ENCODE measurements at places on chromosomes 13 and 19.
A peak's percentile ranks its signal among the peaks of the same experiment; 100 is the strongest.

GRCh38 chr13:91400671-91401070 lies 2.2 kb downstream of the GPC5 start:
- peaks cover 37% of the 10 kb centered on the region for H3K27me3 ChIP-seq
- H3K36me3 ChIP-seq, result no peaks in the 10 kb centered on the region
- H3K4me1 ChIP-seq, result no peaks in the 10 kb centered on the region
- H3K4me3 ChIP-seq, result no peak overlapping the region
- no peak for DNase-seq
- H3K27ac ChIP-seq, result no peak overlapping the region

GRCh38 chr13:95660981-95661581 lies 15.9 kb upstream of the DNAJC3 start:
- no peak for DNase-seq
- no peaks in the 10 kb centered on the region for H3K27me3 ChIP-seq
- H3K4me1 ChIP-seq, result no peaks in the 10 kb centered on the region

DNA sequence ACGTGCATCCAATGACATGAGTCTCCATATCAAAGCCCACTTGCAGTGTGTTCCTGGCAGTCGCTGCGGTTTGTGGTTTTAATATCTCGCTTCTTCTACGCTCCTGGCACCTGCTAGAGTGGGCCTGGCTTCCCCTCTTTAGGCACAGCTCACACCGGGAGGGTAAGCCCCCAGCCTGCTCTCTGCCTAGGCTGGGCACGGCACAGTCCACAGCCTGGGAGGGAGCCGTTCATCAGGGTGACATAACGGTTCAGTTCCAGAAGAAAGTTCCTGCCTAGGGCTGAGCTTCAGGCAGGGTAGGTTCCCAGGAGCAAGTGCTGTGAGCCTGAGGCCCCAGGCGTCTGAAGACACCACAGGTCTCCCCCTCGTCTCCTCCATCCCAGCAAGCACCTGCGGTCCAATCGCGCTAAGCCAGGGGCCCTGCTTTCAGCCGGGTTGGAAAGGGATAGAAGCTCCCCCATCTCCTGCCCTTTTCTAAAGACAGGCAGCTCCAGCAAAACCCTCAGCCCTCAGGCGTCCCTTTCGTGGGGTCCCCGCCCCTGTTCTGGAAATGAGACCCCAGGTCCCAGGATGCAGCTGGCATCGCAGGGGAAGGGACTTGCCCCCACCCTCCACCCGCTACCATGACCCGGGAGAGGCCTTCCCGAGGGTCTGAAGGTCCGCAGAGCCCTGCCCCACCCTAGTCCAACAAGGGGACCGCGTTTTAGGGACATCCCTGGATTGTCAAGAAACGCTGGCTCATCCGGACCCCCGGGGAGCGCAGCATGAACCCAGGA lies 121.6 kb upstream of the ZNF507 start:
- no peaks in the 10 kb centered on the region for H3K36me3 ChIP-seq
- peak overlapping the region; percentile 38 for H3K4me3 ChIP-seq
- H3K4me1 ChIP-seq, result peaks cover 5% of the 10 kb centered on the region
- no peak overlapping the region for H3K27ac ChIP-seq
- peaks cover 17% of the 10 kb centered on the region for H3K27me3 ChIP-seq

GRCh38 chr13:40352380-40352778 lies 314.1 kb downstream of the FOXO1 start:
- H3K36me3 ChIP-seq, result no peaks in the 10 kb centered on the region
- no peak overlapping the region for H3K4me3 ChIP-seq
- no peaks in the 10 kb centered on the region for H3K27me3 ChIP-seq
- H3K4me1 ChIP-seq, result peaks cover 9% of the 10 kb centered on the region
- H3K27ac ChIP-seq, result no peak overlapping the region

DNA sequence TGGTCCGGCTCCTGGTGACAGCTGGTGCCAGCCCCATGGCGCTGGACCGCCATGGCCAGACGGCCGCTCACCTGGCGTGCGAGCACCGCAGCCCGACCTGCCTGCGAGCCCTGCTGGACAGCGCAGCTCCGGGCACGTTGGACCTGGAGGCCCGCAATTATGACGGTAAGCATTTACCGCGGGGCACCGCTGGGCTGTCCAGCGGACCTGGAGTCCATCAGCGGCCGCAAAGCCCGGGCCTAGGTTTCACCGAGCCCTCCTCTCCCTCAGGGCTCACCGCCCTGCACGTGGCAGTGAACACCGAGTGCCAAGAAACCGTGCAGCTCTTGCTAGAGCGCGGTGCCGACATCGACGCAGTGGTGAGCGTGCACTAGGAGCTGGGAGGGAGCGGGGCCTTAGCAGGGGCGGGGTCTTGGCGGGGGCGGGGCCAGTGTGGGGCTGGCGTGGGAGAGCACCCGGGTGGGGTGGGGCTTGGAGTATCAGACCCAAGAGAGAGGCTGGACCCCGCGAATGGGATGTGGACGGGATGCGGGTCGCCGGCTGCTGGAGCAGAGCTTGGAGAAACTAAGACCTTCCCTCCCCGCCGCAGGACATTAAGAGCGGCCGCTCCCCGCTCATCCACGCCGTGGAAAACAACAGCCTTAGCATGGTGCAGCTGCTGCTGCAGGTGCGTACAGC lies 8.7 kb downstream of the BCL3 start:
- H3K27me3 ChIP-seq, result peaks cover 46% of the 10 kb centered on the region
- peak overlapping the region; percentile 42 for H3K4me3 ChIP-seq
- no peaks in the 10 kb centered on the region for H3K36me3 ChIP-seq
- DNase-seq, result no peak
- H3K27ac ChIP-seq, result no peak overlapping the region

DNA sequence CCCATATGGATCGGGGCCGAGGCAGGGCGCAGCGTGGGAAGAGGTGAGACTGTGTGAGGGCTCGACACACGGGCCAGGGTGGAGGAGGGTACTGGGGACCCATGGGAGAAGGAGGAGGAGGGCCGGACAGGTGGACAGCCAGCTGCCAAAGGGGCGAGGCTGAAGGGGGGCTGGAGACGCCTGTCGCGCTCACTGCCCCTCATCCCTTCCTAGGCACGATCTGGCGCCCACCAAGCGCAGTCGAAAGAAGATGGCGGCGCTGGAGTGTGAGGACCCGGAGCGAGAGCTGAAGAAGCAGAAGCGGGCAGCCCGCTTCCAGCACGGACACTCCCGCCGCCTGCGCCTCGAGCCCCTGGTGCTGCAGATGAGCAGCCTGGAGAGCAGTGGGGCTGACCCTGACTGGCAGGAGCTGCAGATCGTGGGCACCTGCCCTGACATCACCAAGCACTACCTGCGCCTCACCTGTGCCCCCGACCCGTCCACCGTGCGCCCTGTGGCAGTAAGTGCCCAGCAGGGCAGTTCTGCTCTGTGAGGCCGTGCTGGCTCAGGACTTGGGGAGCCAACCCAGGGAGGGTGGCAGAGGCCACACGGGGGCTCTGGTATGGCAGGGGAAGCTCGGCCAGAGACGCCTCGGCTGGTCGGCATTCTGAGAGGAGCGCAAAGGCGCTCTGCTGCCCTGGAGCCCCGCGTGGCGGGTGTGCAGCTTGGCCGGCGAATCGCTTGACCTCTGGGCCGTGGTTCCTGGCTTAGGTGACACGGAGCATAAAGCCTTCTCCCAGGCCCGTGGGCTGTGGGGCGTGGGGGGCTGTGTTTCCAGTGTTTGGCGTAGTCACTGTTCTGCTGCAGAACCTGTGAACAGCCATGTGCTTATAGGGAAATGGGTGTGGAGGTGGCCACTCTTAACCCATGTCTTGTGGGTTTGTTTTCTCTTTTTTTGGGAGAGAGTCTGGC lies 6.9 kb downstream of the LENG9 start:
- peaks cover 81% of the 10 kb centered on the region for H3K36me3 ChIP-seq
- H3K4me3 ChIP-seq, result no peak overlapping the region
- no peak for DNase-seq

DNA sequence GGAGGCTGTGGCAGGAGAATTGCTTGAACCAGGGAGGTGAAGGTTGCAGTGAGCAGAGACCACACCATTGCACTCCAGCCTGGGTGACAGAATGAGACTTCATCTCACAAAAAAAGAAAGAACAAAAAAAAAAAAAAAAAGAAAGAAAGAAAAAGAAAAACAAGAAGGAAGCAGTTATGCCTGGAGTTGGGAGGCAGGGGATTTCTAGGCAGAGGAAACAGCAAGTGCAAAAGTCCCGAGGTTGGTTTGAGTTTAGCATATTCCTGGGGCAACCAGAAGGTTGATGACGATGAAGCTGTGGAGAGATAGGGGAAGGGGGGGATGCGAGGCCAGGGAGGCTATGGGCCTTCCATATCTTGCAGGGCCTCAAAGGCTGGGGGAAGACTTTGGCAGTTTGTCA lies 11.5 kb upstream of the EML2 start:
- 0 out of 2 replicates have a peak, but pooled peaks cover 3% of the 10 kb centered on the region for H3K4me1 ChIP-seq
- no peak for DNase-seq
- no peaks in the 10 kb centered on the region for H3K27me3 ChIP-seq

DNA sequence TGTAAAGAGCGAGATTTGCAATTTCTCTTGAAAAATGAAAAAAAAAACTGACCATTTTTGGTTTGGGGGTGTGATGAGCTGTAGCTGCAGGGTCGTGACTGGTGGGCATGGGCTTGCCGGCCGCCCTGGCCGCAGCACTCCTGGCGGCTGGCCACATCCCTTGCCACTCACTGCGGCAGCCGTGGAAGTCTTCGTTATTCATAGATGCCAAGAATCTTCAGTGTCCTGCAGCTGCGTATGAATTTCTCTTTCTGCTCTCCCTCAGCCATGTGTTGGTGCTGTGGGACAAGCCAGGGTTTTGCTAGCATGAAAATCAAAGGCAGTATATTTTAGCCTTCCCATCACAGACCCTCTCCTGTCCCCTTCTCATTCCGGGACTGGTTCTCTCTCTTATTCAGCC lies 151.7 kb upstream of the TSHZ3 start:
- H3K27me3 ChIP-seq, result no peaks in the 10 kb centered on the region
- no peaks in the 10 kb centered on the region for H3K36me3 ChIP-seq
- DNase-seq, result no peak
- no peaks in the 10 kb centered on the region for H3K4me1 ChIP-seq

GRCh38 chr13:24896061-24896460 lies 132.1 kb downstream of the RNF17 start:
- no peaks in the 10 kb centered on the region for H3K36me3 ChIP-seq
- no peaks in the 10 kb centered on the region for H3K27me3 ChIP-seq
- no peaks in the 10 kb centered on the region for H3K4me1 ChIP-seq
- no peak for DNase-seq
- H3K27ac ChIP-seq, result no peak overlapping the region

DNA sequence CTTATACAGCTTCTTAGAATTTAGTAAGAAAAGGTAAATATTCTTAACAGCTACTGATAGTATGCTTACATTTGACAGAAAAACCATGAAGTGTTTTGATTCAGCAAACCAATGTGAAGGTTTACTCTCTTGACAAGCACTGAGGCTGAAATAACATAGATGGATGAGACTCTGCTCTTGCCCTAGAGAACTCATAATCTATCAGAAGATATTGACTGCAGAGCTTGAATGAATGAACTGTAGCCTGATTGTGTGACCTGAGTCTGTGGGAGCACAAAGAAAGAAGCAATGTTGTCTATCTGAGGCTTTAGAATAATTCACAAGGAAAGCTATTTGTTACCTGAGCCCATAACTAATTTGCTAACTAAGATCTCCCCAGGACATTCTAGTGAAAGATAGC lies 1235.3 kb downstream of the OLFM4 start:
- H3K4me1 ChIP-seq, result peaks cover 20% of the 10 kb centered on the region
- H3K4me3 ChIP-seq, result no peak overlapping the region
- no peaks in the 10 kb centered on the region for H3K27me3 ChIP-seq
- H3K27ac ChIP-seq, result no peak overlapping the region

GRCh38 chr13:106499113-106499512 lies 36.3 kb downstream of the EFNB2 start:
- H3K4me3 ChIP-seq, result no peak overlapping the region
- no peak overlapping the region for H3K27ac ChIP-seq
- H3K36me3 ChIP-seq, result no peaks in the 10 kb centered on the region
- DNase-seq, result no peak
- H3K27me3 ChIP-seq, result no peaks in the 10 kb centered on the region

- no peak overlapping the region for H3K4me3 ChIP-seq
- no peak for DNase-seq
- no peaks in the 10 kb centered on the region for H3K27me3 ChIP-seq
- peaks cover 5% of the 10 kb centered on the region for H3K4me1 ChIP-seq
These were observed 51.4 kb upstream of the ITM2B start for GRCh38 chr13:48181482-48182145.

- H3K27ac ChIP-seq, result no peak overlapping the region
- DNase-seq, result no peak
- H3K36me3 ChIP-seq, result no peaks in the 10 kb centered on the region
- no peak overlapping the region for H3K4me3 ChIP-seq
- H3K27me3 ChIP-seq, result no peaks in the 10 kb centered on the region
These were observed 358.1 kb downstream of the OXGR1 start for GRCh38 chr13:96636001-96636709.

DNA sequence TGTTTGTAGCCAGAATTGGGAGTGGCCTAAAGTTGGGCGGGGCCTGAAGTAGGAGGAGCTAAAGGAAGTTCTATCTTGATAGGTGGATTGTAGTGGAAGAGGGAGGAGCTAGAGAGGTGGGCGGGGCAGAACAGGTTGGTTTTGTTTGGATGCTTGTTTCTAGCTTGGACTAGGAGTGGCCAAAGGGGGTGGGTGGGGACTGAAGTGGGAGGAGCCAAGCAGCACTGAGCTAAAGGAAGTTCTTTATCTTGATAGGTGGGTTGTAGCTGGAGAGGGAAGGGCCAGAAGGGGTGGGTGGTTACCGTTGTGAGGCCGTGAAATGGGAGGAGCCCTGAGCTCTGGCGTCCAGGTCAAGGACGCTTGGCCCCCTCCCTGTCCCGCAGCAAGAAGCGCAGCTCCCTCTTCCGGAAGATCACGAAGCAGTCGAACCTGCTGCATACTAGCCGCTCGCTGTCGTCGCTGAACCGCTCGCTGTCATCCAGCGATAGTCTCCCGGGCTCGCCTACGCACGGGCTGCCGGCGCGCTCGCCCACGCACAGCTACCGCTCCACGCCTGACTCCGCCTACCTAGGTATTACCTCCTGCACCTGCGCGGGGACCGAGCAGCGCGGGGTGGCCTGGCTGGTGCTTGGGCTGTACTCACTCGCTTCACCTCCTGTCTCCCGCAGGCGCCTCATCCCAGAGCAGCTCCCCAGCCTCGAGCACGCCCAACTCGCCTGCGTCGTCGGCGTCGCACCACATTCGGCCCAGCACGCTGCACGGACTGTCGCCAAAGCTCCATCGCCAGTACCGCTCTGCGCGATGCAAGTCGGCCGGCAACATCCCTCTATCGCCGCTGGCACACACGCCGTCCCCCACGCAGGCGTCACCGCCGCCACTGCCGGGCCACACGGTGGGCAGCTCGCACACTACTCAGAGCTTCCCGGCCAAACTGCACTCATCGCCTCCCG lies 8.0 kb downstream of the DNASE2 start:
- H3K27ac ChIP-seq, result no peak overlapping the region
- no peaks in the 10 kb centered on the region for H3K27me3 ChIP-seq
- peak; percentile 55 for DNase-seq
- H3K4me3 ChIP-seq, result no peak overlapping the region
